Glutamatergic neuron (in vitro differentiated cells): ENCODE measurements at places on chromosomes 2 and 18.

DNA sequence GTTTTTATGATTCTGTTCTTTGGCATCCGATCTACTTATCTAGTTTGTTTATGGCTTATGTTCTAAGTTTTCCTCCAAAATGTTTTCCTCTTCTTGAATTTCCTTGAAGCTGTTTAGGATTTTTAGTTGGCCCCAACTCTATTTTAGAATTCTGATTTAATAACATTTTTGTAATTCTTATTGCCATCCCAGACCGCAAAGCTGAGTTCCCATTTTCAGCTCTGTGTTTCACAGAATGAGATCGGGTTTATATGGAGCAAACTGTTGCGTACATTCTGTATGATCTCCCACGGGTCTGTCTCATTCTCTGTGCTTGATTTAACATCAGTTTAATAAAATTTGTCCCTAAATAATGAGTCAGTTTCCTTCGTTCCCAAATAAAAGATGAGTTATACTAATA lies 59.3 kb downstream of the DPP4 start:
- DNase-seq: no peak

GRCh38 chr2:19819097-19820065 lies 82.4 kb downstream of the TTC32 start:
- DNase-seq: no peak

DNA sequence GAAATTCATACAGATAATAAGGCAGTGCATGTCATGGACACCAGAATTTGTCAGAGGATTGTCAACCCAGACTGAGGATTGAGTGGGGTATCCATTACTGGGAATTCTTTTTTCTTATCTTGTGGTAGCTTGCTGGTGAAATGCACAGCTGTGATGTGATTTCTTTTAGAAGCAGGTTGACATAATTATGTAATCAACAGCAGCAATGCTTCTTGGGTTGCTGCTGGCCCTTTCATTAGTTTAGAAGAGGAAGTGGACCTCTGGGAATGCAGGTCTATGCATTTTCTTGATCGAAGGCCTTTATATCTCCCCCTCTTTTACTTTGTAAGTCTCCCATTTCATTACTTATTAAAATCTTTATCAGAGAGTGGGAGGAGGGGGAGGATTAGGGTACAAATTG lies 319.9 kb downstream of the AGPS start:
- DNase-seq: no peak

DNA sequence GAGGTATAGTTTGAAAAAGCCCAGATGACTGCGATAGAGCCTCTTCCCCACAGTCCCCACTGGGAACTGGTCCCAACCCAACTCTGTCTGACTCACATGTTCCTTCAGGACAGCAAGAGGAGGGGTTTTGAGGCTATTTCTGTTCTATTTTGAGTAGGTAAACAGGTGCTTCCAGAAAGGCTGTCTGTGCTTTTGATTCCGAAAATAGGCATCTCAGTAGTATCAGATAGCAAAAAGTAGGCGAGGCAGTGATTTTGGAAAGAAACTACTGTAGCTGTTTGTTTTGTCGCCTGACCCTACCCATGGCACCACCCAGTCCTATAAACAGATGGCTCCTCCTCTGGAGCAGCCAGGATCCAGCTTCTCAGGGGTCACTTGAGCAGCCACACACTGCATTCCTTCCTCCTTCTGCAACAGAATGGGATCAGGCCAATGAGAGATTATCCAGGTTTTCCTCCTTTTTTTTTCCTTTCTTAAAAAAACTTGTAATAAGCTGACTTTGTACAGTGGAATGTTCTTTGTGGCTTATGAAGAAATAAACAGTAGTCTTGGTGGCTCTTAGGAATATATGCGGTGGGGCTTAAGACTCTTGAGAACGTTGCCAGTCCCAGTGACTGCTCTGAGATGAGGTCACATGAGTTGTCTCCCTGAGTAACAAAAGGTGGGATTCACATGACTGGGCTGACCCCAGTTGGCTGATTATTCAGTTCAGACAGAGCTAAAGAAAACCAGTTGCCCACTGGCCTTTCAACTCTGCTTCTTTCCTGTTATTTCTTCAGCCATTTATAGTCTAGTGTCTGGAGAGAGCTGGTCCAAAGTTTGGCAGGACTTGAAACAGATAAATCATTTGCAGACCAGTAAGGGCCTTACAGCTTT lies 98.6 kb downstream of the KCNS3 start:
- DNase-seq: no peak

DNA sequence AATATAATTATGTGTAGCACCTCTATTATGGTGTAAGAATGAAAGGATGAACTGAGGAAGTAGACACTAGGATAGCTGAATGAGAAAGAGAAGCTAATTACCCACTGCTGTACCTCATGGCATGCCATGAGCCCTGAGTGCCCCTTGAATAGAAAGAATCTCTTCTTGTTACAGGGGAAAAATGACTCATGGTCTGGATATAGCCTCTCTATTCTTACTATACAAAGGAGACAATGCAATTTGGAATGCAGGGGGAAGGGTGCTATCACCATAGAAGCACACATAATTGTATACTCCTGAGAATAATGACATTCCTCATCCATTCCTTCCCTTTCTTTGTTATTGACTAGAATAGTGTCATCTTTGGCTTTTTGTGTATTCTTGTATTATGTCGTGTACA lies 385.2 kb downstream of the CDH7 start:
- no peak for DNase-seq

DNA sequence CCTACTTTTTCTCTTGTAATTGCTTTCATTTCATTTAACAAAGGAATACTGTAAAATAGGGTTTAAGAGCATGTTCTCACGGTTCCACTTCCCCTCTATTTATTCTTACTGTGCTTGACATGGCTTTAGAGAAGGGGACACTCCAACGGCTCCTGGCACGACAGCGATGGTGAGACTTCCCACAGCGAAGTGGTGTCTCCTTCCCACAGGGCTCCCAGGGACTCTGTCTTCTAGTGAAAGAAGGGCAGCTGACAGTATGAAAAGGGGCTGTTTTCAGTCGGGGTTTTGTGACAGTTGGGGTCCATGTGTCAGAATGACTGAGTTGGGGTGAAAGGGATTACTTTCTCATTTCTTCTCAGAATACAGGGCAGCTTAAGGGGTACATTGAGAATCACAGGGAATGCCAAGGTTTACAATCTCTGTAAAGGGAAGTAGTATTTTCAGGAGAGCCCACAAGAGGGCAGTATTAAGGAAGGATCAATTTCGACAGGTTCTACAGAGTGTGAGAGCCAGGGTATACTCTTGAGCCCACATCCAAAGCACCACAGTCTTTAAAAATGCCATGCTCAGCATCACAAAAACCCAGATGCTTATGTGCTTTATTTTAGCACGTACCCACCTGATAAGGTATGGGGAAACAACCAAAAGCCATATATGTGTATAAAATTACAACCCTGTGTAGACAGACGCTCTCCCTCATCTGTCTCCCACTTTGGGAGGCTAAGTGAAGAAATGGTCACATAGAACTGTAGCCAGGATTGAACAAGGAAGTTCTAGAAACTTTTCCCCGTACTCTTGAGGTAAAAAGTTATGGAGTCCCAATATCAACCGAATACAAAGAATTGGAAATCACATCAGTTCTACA lies 31.3 kb upstream of the RAPGEF4 start:
- DNase-seq: no peak

GRCh38 chr18:48819276-48819675 lies 131.5 kb downstream of the SMAD7 start:
- peak; percentile 7 for DNase-seq

- peak; percentile 31 for DNase-seq
These were observed 69.6 kb downstream of the EML4 start for GRCh38 chr2:42238644-42239288.

GRCh38 chr18:5309888-5310470 lies 14.5 kb upstream of the ZBTB14 start:
- no peak for DNase-seq

- DNase-seq: no peak
These were observed 516.3 kb downstream of the TDRD15 start for GRCh38 chr2:21640046-21640445.

GRCh38 chr2:88874063-88874657 lies 182.7 kb downstream of the RPIA start:
- peak; percentile 29 for DNase-seq

- no peak for DNase-seq
These were observed 171.3 kb upstream of the XIRP2 start for GRCh38 chr2:166716968-166717367.

DNA sequence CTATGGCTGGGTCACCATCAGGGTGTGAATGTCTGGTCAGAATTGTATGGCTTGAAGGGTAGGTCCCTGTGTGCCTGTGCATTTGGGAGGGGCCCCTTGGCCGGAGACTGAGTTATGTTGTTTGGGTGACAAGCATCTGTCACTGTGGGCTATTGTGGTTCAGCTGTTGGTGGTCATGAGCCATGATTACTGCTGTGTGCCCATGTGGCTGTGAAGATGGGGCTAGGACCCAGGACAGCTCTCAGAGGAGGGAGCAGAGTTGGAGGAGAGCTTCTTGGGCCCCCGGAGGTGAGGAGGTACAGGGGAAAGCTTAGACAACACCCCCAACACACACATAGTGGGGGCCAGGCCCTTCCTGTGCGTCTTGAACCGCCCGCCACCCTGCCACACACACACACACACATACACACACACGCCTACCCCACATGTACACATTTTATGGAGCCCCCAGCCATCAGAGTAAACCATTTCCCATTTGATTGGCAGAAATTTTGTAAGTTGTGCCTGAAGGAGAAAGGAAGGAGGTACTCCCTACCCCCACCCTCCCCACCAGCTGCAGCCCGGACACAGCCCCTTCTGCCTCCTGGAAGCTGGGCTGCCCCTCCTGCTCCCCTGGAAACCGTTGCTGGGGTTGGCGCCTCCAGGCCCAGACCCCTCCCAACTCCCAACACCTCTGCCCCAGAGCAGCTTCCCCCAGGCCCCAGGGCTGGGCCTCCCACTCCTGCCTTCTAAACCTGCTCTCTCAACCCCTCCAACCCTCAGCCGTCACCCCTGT lies 2.0 kb downstream of the GAREM2 start:
- peak; percentile 26 for DNase-seq

- peak; percentile 78 for DNase-seq
These were observed at the start of gene TMEM200C for GRCh38 chr18:5895299-5895875. TMEM200C (minus strand) TSS chr18:5895522; CDS start chr18:5892063, 3,459 bp downstream.

GRCh38 chr2:26088038-26088643 lies 54.3 kb downstream of the RAB10 start:
- DNase-seq: no peak

DNA sequence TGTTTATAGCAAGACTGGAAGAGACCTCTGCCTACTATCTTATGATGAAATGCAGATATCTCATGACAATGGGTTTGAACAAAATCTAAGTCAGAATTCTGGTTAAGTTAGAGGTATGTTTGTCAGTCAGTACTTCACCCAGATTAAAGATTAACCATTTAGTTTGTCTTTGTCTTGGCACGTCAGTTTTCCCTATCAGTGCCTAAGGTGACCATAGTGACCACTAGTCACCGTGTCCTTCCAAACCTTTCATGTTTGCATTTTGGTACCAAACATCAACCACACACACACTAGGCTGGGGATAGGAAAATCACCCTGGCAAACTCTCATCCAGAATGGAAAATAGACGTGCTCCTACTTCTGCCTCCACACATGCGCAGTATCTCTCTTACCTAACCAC lies 248.9 kb downstream of the PIEZO2 start:
- no peak for DNase-seq

- DNase-seq: no peak
These were observed 91.9 kb upstream of the KLHL29 start for GRCh38 chr2:23293063-23293462.

DNA sequence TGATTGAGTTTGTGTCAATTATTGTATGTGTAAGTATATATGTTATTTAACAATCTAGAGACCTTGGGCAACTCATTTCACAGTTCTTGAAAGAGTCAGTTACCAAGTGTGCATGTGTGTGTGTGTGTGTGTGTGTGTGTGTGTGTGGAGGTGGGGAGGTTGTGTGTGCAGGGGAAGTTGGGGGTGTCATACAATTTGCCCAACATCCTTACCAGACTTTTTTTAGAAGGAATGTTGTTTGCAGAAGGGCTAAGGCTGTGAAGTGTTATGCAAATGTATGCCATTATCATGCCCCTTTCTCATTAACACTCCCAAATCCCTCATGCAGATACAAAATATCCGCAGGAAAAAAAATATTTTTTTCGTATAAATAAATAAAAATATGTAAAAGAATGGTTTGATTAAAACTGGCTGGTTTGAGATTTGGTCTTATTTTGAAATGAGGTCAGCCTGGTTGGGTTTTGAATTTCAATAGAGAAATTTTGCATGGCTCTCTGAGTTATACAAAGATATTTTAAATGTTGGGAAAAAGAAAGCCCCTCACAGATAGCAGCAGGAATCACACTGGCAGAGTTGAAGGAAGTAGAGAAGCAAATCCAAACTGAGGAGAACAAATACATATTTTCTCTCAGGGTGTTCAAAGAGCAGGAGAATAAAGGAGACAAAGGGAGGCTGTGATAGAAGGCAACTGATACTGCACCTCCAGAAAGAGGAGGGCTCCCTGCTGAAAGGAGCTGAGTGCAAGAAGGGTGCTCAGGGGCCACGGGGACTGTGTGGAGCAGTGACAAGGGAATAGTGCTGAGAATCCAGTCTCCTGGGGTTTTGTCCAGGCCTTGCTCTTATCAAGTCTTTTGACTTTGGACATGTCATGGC lies 1365.5 kb upstream of the CELF4 start:
- DNase-seq: no peak

- DNase-seq: no peak
These were observed 28.7 kb downstream of the SMAD2 start for GRCh38 chr18:47901624-47902362.

GRCh38 chr2:125427721-125428315 lies 1228.1 kb upstream of the GYPC start:
- DNase-seq: no peak

GRCh38 chr2:33425586-33426031 lies 50.8 kb upstream of the RASGRP3 start:
- no peak for DNase-seq

- no peak for DNase-seq
These were observed 237.3 kb downstream of the OSR1 start for GRCh38 chr2:19120941-19121750.

- no peak for DNase-seq
These were observed 6.2 kb upstream of the TMEM87B start for GRCh38 chr2:112048887-112049286.

DNA sequence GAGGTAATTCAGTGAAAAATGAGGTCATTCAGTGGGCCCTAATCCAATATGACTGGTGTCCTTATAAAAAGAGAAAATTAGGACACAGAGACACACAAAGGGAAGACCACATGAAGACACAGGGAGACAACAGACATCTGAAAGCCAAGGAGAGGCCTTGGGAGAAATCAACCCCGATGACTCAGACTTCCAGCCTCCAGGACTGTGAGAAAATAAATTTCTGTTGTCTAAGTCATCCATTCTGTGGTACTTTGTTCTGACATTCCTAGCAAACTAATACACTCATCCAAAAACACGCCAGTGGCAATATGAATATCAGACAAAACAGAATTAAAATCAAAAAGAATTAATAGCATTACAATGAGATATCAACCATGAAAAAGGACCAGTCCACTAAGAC lies 303.7 kb downstream of the SS18 start:
- DNase-seq: no peak

DNA sequence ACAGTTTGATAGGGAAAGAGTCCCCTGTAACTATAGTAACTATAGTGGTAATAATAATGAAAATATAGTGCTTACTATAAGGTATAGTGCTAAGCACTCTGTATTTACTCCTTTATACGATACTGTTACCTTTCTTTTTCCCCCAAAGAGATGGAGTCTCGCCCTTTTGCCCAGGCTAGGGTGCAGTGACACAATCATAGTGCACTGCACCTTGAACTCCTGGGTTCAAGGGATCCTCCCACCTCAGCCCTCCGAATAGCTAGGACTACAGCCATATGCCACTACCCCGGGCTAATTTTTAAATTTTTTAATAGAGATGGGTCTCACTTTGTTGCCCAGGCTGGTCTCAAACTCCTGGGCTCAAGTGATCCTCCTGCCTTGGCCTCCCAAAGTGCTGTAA lies 34.6 kb downstream of the EML4 start:
- no peak for DNase-seq
